Central memory CD8-positive, alpha-beta T cell (primary cell): ENCODE measurements at places on chromosomes 13 and 19.

- DNase-seq: no peak
- H3K27ac ChIP-seq: no peak overlapping the region
- H3K4me1 ChIP-seq: no peaks in the 10 kb centered on the region
- H3K4me3 ChIP-seq: no peak overlapping the region
Measured at GRCh38 chr19:47081095-47081494, 32.5 kb downstream of the ZC3H4 start.

- H3K4me3 ChIP-seq: no peak overlapping the region
- H3K36me3 ChIP-seq: peaks cover 10% of the 10 kb centered on the region
- no peaks in the 10 kb centered on the region for H3K27me3 ChIP-seq
- H3K27ac ChIP-seq: no peak overlapping the region
- no peak for DNase-seq
- peaks cover under 1% of the 10 kb centered on the region for H3K4me1 ChIP-seq
Measured at GRCh38 chr19:49981603-49982593, 20.9 kb upstream of the SIGLEC11 start.

DNA sequence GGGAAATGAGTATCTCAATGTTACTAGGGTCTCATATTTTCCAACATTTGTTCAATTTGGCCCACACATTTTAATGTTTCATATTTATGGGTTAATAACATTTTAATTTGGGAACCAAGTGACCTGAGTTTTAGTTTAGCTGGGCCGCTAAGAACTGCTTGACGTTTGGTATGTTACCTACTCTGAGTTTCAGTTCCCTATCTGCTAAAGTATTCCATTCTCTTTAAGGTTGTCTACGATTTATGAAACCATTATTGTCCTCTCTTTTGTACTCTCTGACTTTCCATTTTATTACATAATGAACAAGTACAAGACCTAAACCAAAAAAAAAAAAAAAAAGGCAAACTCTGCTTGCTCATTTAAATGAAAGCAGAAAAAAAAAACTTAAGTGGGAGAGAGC is 89.9 kb downstream of the FGF14 start:
- H3K4me3 ChIP-seq: no peak overlapping the region
- H3K27me3 ChIP-seq: no peaks in the 10 kb centered on the region
- DNase-seq: no peak
- no peak overlapping the region for H3K27ac ChIP-seq

DNA sequence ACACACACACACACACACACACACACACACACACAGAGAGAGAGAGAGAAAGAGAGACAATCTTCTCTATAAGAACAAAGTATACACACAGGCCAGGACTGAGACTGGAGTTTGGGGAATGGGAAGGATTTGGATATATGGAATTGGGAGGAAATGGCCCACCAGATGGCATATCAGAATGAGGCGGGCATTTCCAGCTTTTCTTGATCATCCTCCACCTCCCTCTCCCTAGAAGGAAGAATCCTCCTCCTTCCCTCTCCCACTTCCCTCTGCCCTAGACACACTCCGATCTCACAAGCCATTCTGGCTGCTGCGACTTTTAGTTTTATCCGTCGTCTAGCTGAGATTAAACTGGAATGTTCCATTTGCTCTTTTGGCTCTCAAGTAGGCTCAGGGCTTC is 10.0 kb upstream of the CEBPG start:
- no peak for DNase-seq
- no peaks in the 10 kb centered on the region for H3K4me1 ChIP-seq
- H3K27me3 ChIP-seq: peaks cover 25% of the 10 kb centered on the region
- no peak overlapping the region for H3K27ac ChIP-seq

DNA sequence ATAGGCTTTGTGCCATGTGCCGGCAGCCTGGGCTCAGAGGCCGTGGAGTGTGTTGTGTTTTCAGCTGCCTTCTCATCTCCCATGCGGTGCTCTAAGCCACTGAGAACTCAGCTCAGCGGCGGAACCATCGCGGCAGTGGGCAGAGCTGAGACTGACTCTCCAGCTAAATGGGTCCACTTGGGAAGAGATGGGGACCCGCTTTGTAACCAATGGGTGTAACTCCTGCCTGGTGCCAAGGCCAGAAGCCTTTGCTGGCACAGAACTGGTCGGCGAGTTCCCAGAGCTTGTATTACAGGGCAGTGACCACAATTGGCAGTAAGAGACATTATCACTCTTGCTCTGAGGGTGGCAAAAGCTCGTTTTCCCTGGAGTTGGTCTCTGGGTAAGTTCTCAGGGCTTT is 183.0 kb downstream of the STK24 start:
- no peak for DNase-seq
- no peak overlapping the region for H3K4me3 ChIP-seq
- no peak overlapping the region for H3K27ac ChIP-seq
- peaks cover 65% of the 10 kb centered on the region for H3K27me3 ChIP-seq
- peaks cover 3% of the 10 kb centered on the region for H3K36me3 ChIP-seq

DNA sequence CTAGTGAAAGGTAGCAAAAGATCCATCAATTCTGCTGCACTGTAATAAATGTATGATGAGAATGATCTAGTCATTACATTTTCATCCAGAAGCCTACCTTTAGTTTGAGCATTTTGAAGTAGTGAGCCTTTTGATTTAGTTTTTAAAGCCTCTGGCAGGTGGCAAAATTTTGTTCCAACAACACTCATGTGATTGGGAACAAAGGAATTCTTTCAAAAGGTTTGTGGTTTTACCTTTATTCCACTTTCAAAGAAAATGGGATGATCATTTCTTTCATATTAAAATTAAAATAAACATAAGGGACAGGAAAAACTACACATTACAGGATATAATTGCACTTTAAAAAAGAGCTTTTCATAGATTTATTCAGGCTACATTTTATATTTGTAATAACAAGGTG is 260.2 kb downstream of the DACH1 start:
- no peaks in the 10 kb centered on the region for H3K27me3 ChIP-seq
- H3K36me3 ChIP-seq: no peaks in the 10 kb centered on the region
- DNase-seq: no peak
- H3K27ac ChIP-seq: no peak overlapping the region

DNA sequence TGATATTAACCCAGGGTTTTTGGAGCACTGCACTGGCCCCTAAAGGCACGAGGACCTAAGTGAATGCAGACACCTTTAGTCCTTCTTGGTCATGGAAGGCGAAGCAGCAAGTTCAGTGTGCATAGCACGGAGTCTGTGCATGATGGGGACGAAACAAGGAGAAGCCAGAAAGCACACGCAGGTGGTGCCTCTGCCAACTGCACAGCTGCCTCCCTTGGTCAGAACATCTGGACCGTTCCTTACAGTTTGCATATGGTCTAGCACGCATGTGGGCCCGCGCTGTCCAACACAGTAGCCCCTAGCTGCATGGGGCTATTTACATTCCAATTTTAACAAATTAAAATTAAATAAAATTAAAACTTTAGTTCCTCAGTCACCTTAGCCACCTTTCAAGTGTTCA is 44.0 kb downstream of the FLT3 start:
- DNase-seq: no peak
- H3K4me1 ChIP-seq: no peaks in the 10 kb centered on the region
- H3K4me3 ChIP-seq: no peak overlapping the region
- peaks cover 38% of the 10 kb centered on the region for H3K27me3 ChIP-seq
- no peak overlapping the region for H3K27ac ChIP-seq

DNA sequence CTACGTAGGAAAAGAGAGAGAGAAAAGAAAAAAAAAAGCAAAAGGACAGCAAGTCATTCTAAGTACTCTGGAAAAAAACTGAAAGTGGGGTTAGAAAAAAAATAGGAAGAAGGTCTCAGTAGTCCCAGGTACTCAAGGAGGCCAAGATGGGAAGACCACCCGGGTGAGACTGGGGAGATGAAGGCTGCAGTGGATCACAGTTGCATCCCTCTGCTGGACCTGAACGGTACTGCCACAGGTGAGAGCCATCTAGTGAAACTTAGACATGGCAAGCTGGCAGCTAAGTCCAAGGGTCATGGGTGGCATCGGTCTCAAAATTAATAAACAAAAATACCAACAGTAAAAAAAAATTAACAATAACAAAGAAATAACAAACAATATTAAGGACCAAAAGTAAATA is 41.0 kb upstream of the ZNF91 start:
- no peak overlapping the region for H3K4me3 ChIP-seq
- H3K4me1 ChIP-seq: no peaks in the 10 kb centered on the region
- H3K27me3 ChIP-seq: peaks cover 8% of the 10 kb centered on the region
- DNase-seq: no peak
- peaks cover 2% of the 10 kb centered on the region for H3K36me3 ChIP-seq

GRCh38 chr19:9903336-9903735 is 33.0 kb downstream of the OLFM2 start:
- no peak overlapping the region for H3K27ac ChIP-seq
- no peaks in the 10 kb centered on the region for H3K4me1 ChIP-seq
- no peak for DNase-seq
- H3K4me3 ChIP-seq: no peak overlapping the region
- H3K36me3 ChIP-seq: no peaks in the 10 kb centered on the region

DNA sequence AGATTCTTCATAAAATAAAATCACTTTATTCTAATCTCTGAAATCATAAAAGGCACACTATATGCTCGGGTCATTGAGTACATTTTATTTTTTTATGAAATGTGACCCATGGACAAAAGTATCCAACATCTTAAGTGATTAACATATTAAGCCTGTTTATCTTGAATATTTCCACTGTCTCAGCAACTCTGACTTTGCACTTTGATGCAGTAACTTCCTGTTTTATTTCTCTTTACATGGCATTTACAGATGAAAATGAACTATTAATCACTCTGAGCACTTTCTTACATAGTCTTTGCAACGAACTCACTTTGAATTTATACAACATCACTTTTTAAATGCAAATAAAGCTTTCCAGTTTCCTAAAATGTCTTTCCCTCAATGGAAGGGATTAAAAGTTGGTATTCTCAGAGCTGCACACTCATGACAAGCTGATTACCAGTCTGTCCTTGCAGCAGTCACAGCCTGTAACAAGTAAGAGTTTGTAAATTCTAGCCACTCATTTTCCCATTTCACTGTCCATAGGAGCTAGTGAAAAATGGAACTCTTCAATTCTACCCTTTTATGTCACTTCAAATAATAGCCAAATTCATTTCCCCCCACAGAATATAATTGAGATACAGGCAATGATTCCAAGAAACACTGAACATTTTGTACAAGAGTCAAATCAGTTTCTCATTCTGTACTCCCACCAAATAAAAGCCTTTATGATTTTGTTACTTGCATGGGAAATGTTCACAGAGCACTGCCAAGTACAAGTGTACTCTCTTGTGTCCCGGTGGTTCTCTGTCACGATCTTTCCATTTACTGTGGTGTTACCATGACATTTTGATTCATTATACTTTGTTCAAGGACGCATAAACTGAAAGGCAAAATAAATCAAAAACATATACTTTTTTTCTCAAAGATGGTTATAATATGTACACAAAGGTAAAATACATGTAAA is 1968.9 kb downstream of the PCDH9 start:
- DNase-seq: no peak
- H3K36me3 ChIP-seq: peaks cover 2% of the 10 kb centered on the region
- no peak overlapping the region for H3K27ac ChIP-seq
- no peaks in the 10 kb centered on the region for H3K4me1 ChIP-seq
- no peak overlapping the region for H3K4me3 ChIP-seq

DNA sequence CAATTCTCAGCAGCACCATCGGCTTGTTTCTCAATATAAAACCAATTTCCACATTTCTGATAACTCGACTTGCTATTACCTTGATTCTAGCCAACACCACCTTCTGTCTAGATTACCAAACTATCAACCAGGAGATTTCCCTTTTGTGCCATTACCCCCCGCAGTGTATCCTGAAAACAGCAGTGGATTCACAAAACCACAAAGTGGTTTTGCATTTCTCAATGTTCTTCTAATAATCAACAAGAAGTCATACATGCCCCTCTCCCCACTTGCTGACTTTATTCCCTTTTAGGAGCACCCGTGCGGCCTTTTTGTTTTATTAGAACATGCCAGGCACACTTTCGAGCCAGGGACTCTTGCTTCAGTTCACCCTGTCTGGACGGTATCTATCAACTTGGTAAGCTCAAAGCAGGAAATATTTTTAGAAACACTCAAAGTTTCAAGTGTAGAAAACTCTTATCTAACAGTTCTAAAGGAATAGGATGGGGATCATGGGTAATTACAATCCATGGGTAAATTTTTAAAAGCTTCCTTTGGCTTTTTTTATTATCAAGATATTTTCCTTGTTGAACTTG is 967.4 kb downstream of the EFNB2 start:
- no peak overlapping the region for H3K4me3 ChIP-seq
- no peaks in the 10 kb centered on the region for H3K36me3 ChIP-seq
- DNase-seq: no peak
- no peak overlapping the region for H3K27ac ChIP-seq

GRCh38 chr19:647566-648284 is 8.0 kb downstream of the FGF22 start:
- no peak overlapping the region for H3K4me3 ChIP-seq
- H3K27ac ChIP-seq: no peak overlapping the region
- DNase-seq: no peak

DNA sequence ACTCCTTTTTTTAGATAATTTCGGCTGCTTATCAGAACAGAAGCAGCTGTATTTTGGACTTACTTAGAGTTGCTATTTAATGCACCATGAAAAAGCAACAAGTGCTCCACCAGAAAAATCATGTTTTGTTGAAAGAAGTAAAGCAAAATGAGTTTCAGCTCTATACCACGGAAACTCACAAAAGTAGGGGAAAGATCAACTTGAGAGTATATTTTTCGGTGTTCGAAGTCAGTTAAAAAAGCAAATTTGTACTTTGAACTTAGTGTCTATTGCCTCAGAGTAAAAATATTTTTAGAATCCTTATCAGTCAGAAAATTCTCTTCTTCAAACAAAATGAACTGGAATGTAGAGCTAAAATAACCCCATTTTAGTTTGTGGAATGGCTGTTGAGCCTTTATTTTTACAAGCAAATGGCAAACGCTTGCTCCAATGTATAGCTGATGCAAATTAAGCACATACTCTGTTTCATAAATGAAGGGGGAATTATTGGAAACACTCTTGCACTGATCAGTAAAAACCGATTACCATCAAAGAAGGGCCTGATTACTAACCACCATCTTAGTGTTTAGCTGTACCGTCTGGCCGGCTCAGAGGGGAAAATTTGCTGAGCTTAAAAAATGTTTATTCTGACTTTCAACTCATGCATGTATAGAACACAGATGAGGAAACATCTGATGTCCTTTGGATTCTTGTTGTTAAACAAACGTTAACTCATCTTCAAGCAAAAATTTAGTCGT is 540.7 kb downstream of the GPC6 start:
- no peaks in the 10 kb centered on the region for H3K27me3 ChIP-seq
- no peaks in the 10 kb centered on the region for H3K36me3 ChIP-seq
- no peak overlapping the region for H3K4me3 ChIP-seq
- no peak for DNase-seq
- H3K27ac ChIP-seq: no peak overlapping the region

- H3K27ac ChIP-seq: no peak overlapping the region
- no peak for DNase-seq
- H3K4me3 ChIP-seq: no peak overlapping the region
Measured at GRCh38 chr19:51181913-51182419, 39.9 kb downstream of the SIGLEC7 start.
